ENCODE measurements at places on chromosomes 16 and 17.

DNA sequence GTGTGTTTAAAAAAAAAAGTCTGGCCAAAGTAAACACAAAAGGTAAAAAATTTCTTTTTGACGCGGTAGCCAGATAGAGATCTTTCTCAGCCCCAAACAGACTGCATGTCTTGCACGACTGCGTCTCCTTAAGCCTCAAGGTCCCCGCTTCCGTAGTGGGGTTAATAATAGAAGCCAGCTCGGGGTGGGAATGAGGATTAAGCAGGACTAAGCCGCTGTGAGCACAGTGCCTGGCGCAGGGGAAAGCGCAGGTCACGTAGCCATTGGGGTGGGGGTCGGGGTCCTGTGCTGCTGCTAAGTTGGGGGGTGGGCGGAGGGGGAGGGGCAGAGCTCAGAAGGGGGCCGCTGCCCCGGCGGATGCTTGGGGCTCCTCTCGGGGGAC lies 521 bp downstream of the GGA2 start:
- DNase-seq = peak; percentile 50

- no peak for DNase-seq
Observed at GRCh38 chr16:17431968-17432625, 38.7 kb downstream of the XYLT1 start.

DNA sequence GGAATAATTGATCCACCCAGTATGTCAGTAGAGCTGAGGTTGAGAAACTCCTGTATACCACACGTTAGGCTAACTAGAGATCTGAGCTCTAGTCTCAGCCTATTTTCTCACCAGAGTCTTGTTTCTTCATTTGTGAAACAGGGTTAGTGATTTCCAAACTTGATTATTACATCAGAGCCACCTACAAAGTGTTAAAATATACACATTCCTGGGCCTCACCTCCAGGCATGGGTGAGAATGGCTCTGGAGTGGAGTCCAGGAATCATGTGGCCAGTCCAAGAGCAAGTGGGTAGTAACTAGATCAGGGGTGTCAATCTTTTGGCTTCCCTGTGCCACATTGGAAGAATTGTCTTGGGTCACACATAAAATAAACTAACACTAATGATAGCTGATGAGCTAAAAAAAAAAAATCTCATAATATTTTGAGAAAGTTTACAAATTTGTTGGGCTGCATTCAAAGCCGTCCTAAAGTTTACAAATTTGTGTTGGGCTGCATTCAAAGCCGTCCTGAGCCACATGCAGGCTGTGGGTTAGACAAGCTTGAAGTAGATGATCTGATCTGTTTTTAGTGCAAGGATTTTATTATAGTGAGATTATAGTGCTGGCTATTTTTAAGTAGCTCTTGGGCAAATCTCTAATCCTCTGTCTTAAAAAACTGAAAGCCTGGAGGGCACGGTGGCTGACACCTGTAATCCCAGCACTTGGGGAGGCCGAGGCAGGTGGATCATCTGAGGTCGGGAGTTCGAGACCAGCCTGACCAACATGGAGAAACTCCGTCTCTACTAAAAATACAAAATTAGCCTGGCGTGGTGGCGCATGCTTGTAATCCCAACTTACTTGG lies 20.4 kb downstream of the PRCD start:
- DNase-seq = peak; percentile 52

DNA sequence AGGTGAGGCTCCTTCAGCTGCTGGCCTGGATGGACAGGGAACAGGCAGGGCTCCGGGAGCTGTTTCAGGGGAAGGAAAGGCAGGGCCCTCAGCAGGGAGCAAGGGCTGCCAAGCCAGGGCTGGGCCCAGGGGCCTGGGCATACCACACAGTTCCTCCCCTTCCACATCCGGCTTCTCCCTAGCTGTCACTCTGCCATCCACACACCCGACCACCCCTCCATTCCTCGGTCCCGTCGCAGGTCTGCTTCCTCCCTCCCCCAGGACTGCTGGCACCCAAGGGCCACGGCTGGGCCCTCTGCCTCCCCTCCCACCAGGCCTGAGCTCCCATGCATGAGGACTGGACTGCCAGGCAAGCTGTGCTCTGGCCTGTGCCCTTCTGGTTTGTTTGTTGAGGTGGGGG lies 24.0 kb downstream of the CDIP1 start:
- DNase-seq = peak; percentile 29

DNA sequence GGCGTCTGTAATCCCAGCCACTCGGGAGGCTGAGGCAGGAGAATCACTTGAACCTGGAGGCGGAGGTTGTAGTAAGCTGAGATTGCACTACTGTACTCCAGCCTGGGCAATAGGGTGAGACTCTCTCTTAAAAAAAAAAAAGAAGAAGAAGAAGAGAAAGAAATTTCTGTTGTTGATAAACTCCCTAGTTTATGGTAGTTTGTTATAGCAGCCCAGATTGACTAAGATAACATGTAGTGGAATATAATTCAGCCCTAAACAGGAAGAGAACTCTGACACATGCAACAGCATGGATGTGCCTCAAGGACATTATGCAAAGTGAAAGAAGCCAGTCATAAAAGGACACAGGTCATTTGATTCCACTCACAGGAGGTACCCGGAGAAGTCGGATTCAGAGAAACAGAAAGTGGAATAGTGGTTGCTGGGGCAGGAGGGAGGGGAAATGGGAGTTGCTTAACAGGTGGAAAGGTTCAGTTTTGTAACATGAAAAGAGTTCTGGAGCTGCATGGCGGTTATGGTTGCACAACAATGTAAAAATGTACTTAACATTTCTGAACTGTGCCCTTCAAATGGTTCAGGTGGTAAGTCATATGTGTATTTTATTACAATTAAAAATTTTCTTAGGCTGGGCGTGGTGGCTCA lies 26.0 kb upstream of the PRM1 start:
- peak; percentile 41 for DNase-seq

DNA sequence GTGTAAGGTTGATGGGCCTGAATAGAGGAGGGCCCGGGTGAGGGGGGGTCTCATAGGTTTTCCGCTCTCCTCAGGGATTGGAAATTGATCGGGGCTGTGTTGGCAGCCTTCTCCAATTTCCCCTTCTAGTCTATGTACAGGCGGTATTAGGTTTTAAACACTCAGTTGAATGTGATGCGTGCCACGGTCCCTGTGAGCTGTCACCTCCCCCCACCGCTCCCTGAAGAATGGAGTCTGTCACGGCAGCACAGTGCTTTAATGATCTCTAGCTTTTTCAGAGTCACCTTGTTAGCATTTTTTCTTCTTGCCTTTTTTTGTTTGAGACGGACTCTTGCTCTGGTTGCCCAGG lies 800 bp downstream of the COX4I1 start:
- no peak for DNase-seq
